Type B pancreatic cell (in vitro differentiated cells): ENCODE measurements at places on chromosomes 7 and 10. TPM values are rescaled to one million over a fixed set of nuclear protein-coding genes. Genes with fewer than 3 reads are reported as not detected.

DNA sequence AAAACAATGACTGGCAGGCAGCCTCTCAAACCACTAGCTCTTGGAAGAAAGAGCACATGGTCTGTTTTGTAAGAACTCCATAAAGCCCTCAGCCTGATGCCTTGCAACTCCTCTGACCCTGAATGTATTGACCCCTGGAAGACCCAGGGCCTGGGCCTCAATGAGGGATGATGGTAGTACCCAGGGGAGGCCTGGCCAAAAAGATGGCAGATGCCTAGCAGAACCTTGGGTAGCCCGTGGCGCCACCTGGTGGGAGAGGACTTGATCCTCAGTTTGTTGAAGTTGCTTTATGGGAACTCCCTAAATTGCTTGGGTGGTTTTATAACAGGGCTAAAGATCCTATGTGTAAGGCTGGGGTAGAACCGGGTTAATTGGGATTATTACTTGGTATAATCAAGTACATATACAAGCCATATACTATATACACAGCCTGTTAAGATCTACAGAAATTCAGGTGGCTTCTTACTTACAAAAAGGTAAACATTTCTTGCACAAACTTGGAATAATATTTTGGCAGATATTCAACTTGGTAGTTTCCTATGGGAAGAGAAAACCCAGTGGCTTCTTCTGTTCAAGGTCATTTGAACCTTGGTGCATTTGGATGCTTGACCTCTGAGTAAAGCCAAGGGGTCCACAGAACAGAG is 95.8 kb upstream of the CACUL1 start:
- no peak for DNase-seq
- no peaks in the 10 kb centered on the region for H3K36me3 ChIP-seq
- H3K4me1 ChIP-seq = no peaks in the 10 kb centered on the region
- no peak overlapping the region for H3K27ac ChIP-seq
- no peak overlapping the region for H3K4me3 ChIP-seq

DNA sequence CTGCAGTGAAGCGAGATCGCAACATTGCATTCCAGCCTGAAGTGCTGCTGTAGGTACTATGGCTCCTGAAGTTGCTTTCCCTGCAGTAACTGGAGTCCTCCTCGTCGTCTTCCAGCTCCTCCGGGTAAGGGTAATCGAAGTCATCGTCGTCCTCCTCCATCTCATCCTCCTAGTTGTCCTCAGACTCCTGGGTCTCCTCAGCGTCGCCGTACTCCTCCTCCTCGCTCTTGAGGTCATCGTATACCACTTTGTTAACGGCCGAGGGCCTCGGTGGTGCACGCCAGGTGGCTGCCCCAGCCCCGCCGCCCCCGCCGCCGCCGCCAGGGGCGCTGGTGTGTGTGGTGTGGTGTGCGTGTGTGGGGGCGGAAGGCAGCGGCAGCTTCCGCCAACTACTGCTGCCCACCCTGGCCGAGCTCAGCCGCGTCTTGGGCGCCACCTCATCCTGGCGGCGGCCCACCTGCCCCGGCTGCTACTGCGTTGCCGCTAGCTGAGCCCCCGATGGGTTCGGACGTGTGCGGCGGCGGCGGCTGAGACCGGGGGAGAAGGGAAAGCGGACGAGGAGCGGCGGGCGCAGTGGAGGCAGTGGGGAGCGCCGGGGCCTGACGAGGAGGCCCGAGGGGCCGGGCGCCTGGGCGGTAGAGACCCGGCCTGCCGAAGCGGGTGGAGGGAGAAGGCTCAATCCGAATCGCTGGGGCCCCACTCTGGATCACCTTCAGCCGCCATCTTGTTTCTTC is 11.8 kb upstream of the ACBD5 start:
- no peaks in the 10 kb centered on the region for H3K36me3 ChIP-seq
- H3K4me1 ChIP-seq = no peaks in the 10 kb centered on the region
- H3K27ac ChIP-seq = peak overlapping the region; percentile 77
- peak overlapping the region; percentile 81 for H3K4me3 ChIP-seq
- peaks cover 17% of the 10 kb centered on the region for H3K27me3 ChIP-seq

Gene CYP2C19
- total RNA-seq = 3.7 and 6.8 TPM in 2 replicates

Gene LRRD1
- 0.19 TPM in 1 of 2 replicates, not detected in the other for total RNA-seq

Gene TWIST1
- 20.4 and 121 TPM in 2 replicates for total RNA-seq

Gene RAMP3
- 0.48 and 0.70 TPM in 2 replicates for total RNA-seq

Gene CDNF
- 1.1 and 1.3 TPM in 2 replicates for total RNA-seq

Gene CTAGE4
- 2.5 and 4.7 TPM in 2 replicates for total RNA-seq

Gene IPMK
- 6.8 and 7.4 TPM in 2 replicates for total RNA-seq
